ENCODE measurements at places on chromosomes 1 and 21.

- no peak overlapping the region for H3K27ac ChIP-seq
- no peak for DNase-seq
- H3K36me3 ChIP-seq, result no peaks in the 10 kb centered on the region
- H3K4me1 ChIP-seq, result peaks cover 26% of the 10 kb centered on the region
Measured at GRCh38 chr1:21626921-21627339, 42.2 kb downstream of the RAP1GAP start.

GRCh38 chr21:46071082-46071481 lies 26.8 kb upstream of the COL6A2 start:
- H3K4me1 ChIP-seq, result peaks cover under 1% of the 10 kb centered on the region
- no peaks in the 10 kb centered on the region for H3K27me3 ChIP-seq
- DNase-seq, result no peak

DNA sequence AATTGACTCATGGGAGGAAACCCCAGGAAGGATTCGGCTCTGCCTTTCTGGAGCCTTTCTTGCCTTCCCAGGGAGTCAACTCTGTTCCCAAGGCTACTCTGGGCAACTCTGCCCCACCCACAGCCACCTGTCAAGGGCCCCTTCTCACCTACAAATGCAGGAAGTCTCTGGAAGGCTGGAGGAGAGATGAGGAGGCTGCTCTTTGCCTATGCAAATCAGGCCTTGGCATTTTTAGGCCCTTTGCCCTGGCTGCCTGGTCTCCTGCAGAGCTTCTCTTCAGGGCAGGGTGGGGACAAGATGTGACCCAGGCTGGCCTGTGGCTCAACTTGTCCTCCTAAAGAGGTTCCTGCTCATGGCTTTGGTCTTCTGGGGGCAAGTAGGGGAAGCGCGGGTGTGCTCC lies 5.4 kb downstream of the SLC6A9 start:
- no peak for DNase-seq
- H3K27me3 ChIP-seq, result no peaks in the 10 kb centered on the region
- H3K27ac ChIP-seq, result no peak overlapping the region

GRCh38 chr1:173015629-173016028 lies 35.1 kb downstream of the TNFSF18 start:
- no peaks in the 10 kb centered on the region for H3K4me1 ChIP-seq
- H3K27ac ChIP-seq, result no peak overlapping the region
- no peaks in the 10 kb centered on the region for H3K27me3 ChIP-seq
- no peak overlapping the region for H3K4me3 ChIP-seq

DNA sequence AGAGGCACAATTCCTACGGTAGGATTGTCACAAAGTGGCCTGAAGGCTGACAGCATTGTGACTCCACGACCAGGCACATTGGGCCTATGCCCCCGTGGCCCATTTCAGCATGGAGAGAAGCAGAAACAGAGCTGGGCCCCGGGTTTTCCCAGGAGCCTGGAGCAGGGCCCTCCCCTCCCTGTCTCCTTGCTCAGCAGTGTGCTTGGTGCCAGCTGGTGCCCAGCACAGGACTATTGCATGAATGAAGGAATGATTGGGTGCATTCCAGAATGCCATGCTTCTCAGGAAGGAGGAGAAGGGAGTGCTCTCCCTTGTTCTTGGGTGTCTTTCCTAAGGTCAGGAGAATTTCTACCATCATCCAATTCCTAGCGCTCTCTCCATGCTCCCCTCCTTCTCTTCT lies 33.7 kb downstream of the IER5 start:
- H3K4me1 ChIP-seq, result no peaks in the 10 kb centered on the region
- H3K27ac ChIP-seq, result no peak overlapping the region

- no peak overlapping the region for H3K27ac ChIP-seq
- H3K27me3 ChIP-seq, result no peaks in the 10 kb centered on the region
- peaks cover 3% of the 10 kb centered on the region for H3K4me1 ChIP-seq
- no peak overlapping the region for H3K4me3 ChIP-seq
- H3K36me3 ChIP-seq, result peaks cover 5% of the 10 kb centered on the region
Measured at GRCh38 chr1:183912265-183912886, 107.5 kb downstream of the RGL1 start.

GRCh38 chr1:204992201-204992997 lies 50.6 kb upstream of the CNTN2 start:
- H3K27ac ChIP-seq, result no peak overlapping the region
- H3K36me3 ChIP-seq, result no peaks in the 10 kb centered on the region
- H3K27me3 ChIP-seq, result no peaks in the 10 kb centered on the region
- no peak for DNase-seq
- no peaks in the 10 kb centered on the region for H3K4me1 ChIP-seq
- H3K4me3 ChIP-seq, result no peak overlapping the region

DNA sequence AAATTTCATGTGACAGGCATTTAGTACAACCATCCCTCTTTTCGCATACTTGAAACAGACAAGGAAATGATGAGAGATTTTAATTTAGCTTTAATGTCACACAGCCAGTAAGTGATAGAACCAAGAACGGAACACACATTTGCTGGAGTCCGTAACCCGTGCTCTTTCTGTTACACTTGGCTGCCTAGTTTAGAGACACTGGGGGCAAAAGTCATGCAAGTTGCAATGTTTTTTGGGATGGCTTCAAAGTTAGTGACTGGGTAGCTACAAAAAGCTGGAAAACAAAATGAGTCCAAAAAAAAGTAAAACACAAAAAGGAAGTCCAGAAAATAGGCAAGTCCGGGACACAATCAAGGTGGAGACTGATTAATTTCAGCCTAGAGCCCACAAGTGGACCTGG lies 5.9 kb downstream of the NID1 start:
- no peaks in the 10 kb centered on the region for H3K4me1 ChIP-seq
- H3K27ac ChIP-seq, result no peak overlapping the region
- no peaks in the 10 kb centered on the region for H3K27me3 ChIP-seq
- H3K4me3 ChIP-seq, result no peak overlapping the region
- no peaks in the 10 kb centered on the region for H3K36me3 ChIP-seq

- H3K4me1 ChIP-seq, result no peaks in the 10 kb centered on the region
- no peak for DNase-seq
- H3K36me3 ChIP-seq, result no peaks in the 10 kb centered on the region
- H3K27ac ChIP-seq, result no peak overlapping the region
- no peak overlapping the region for H3K4me3 ChIP-seq
Measured at GRCh38 chr21:32779983-32780382, 8.4 kb upstream of the PAXBP1 start.

DNA sequence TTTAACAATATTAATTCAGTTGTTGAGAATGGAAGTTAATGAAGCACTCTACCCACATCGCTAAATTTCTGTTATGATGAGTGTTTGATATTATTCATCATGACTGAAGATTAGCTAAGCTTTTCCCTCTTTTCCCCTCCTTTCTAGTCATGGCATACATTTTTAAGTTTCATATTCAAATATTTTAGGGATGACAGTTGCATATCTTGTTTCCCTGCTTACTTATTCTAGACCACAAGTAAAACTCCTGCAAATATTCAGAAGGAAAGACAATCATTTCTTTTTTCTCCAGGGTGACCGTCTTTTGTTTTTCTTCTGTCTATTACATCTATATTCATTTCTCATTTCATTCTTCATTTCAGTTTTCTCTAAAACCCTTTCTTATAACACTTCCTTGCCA lies 906.0 kb downstream of the ADGRL2 start:
- no peaks in the 10 kb centered on the region for H3K27me3 ChIP-seq
- DNase-seq, result no peak
- no peaks in the 10 kb centered on the region for H3K36me3 ChIP-seq
- H3K27ac ChIP-seq, result no peak overlapping the region
- H3K4me1 ChIP-seq, result no peaks in the 10 kb centered on the region

- DNase-seq, result no peak
- H3K4me1 ChIP-seq, result no peaks in the 10 kb centered on the region
- no peak overlapping the region for H3K27ac ChIP-seq
- H3K36me3 ChIP-seq, result no peaks in the 10 kb centered on the region
- H3K27me3 ChIP-seq, result no peaks in the 10 kb centered on the region
- H3K4me3 ChIP-seq, result no peak overlapping the region
Measured at GRCh38 chr1:172647987-172648386, 10.9 kb upstream of the FASLG start.

DNA sequence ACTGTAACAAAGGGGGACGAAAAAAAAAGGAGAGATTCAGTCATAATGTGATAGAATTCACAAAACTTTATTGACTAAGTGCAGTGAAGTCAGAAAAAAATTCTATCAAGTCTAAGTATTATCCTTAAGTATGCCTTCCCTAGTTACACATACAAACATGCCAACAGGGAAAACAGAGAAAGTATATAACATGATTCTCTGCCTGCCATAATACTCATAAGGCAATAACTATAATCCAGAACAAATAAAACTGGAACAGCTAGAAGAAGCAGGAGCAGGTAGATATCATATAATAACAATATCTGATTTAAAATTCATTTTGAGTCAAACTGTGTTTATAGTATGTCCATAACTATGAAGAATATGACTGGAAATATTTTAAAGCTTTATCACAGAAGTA lies 184.3 kb downstream of the FAF1 start:
- DNase-seq, result no peak
- H3K27ac ChIP-seq, result no peak overlapping the region
- no peaks in the 10 kb centered on the region for H3K27me3 ChIP-seq
- no peak overlapping the region for H3K4me3 ChIP-seq
- no peaks in the 10 kb centered on the region for H3K4me1 ChIP-seq

DNA sequence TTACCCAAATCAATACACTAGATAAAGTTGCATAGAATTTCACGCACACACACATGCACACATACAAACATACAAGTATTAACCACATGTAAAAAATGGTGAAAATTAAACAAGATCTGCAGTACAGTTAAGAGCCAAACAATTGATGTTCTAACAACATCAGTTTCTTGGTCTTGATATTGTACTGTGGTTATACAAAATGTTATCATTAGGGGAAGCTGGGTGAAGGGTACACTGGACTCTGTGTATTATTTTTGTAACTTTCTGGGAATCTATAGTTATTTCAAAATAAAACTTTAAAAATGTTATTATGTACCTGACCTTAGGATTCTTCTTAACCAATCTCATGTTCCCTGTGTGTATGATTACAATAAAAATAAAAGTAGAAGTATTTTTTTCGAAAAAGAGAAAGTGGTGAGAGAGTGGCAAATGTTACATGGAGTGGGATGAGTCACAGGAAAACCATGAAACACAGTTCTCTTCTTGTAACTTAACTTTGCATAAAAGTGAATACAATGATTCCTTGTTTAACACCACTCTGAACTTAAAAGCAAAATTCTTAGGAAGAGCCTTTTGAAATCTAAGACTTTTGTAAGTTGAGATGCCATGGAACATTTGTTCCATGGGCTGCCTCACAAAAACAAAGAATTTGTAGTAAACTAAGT lies 101.6 kb upstream of the RUNX1 start:
- DNase-seq, result no peak
- H3K4me1 ChIP-seq, result no peaks in the 10 kb centered on the region
- no peaks in the 10 kb centered on the region for H3K36me3 ChIP-seq
- no peak overlapping the region for H3K4me3 ChIP-seq

DNA sequence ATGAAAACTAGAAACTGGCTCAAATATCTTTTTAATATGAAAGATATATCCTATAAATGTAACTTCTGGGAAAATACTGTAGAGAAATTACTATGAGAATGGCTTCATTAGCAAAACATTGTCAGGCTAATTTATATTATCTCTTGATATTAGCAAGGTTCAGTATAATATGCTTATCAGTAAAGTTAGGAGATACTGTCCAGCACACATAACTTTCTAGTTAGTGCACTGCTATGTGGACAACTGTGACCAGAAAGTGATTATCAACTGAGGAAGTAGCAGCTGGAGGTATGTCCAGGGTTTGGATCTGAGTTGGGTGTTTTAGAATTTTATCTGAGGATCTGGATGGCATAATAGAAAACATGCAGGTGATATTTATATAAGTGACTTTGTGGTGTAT lies 7.5 kb downstream of the LRRC8C start:
- no peaks in the 10 kb centered on the region for H3K4me1 ChIP-seq
- H3K27ac ChIP-seq, result no peak overlapping the region
- DNase-seq, result no peak

GRCh38 chr21:43618940-43619339 lies 40.3 kb downstream of the HSF2BP start:
- H3K27me3 ChIP-seq, result no peaks in the 10 kb centered on the region
- H3K27ac ChIP-seq, result no peak overlapping the region
- no peak overlapping the region for H3K4me3 ChIP-seq
- DNase-seq, result no peak
- no peaks in the 10 kb centered on the region for H3K36me3 ChIP-seq
- H3K4me1 ChIP-seq, result no peaks in the 10 kb centered on the region

GRCh38 chr1:48831120-48831978 lies 54.7 kb upstream of the BEND5 start:
- no peaks in the 10 kb centered on the region for H3K27me3 ChIP-seq
- DNase-seq, result no peak
- no peak overlapping the region for H3K4me3 ChIP-seq
- no peak overlapping the region for H3K27ac ChIP-seq
- H3K36me3 ChIP-seq, result no peaks in the 10 kb centered on the region
- no peaks in the 10 kb centered on the region for H3K4me1 ChIP-seq

GRCh38 chr1:22972760-22973159 lies at the start of gene LACTBL1:
TSS of gene LACTBL1 (minus strand) at chr1:22972866. CDS start at chr1:22972316, 550 bp downstream.
- no peaks in the 10 kb centered on the region for H3K27me3 ChIP-seq
- no peaks in the 10 kb centered on the region for H3K4me1 ChIP-seq
- no peak within 1 kb of the TSS for H3K4me3 ChIP-seq
- no peak for DNase-seq

- H3K27ac ChIP-seq, result no peak overlapping the region
- no peak overlapping the region for H3K4me3 ChIP-seq
- no peaks in the 10 kb centered on the region for H3K4me1 ChIP-seq
- H3K27me3 ChIP-seq, result no peaks in the 10 kb centered on the region
- DNase-seq, result no peak
Measured at GRCh38 chr21:34983680-34984086, 65.4 kb downstream of the RUNX1 start.

DNA sequence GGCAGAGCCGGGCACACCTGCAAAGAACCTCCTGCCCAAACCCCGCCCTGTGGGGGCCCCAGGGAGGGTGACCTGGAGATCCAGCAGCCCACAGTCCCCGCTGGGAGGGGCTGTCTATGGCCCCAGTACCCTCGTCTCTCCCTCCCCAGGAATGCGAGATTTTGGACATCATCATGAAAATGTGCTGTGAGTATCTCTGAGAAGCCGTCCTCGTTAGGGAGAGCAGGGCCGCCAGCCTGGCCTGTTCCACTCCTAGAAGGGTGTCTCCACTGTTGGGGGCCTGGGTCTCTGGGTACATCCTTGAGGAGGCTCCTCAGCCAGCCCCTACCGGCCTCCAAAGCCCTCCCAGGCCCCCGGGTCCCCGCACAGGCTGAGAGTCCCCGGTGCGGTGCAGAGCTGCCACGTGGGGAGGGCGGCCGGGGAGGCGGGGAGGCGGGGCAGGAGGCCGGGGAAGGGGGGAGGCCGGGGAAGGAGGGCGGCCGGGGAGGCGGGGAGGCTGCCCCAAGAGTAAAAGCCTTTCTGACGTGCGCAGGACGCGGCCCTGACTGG lies 18.7 kb downstream of the COL6A1 start:
- no peaks in the 10 kb centered on the region for H3K36me3 ChIP-seq
- no peak overlapping the region for H3K4me3 ChIP-seq
- no peak overlapping the region for H3K27ac ChIP-seq
- no peaks in the 10 kb centered on the region for H3K27me3 ChIP-seq
- no peaks in the 10 kb centered on the region for H3K4me1 ChIP-seq

- no peaks in the 10 kb centered on the region for H3K27me3 ChIP-seq
- peak within 1 kb of the TSS; percentile 53 for H3K27ac ChIP-seq
- no peaks in the 10 kb centered on the region for H3K4me1 ChIP-seq
- no peaks in the 10 kb centered on the region for H3K36me3 ChIP-seq
- peak within 1 kb of the TSS; percentile 18 for H3K4me3 ChIP-seq
- no peak for DNase-seq
Measured at GRCh38 chr1:89065079-89065868, at the start of gene GBP1. TSS of gene GBP1 (minus strand) at chr1:89065208. CDS start at chr1:89063234, 1,974 bp downstream.

GRCh38 chr1:174734270-174734669 lies 265.5 kb upstream of the CACYBP start:
- no peak overlapping the region for H3K4me3 ChIP-seq
- no peaks in the 10 kb centered on the region for H3K27me3 ChIP-seq
- H3K27ac ChIP-seq, result no peak overlapping the region
- no peak for DNase-seq
- H3K36me3 ChIP-seq, result no peaks in the 10 kb centered on the region
- H3K4me1 ChIP-seq, result no peaks in the 10 kb centered on the region
